ENCODE measurements at places on chromosomes 4 and X.

DNA sequence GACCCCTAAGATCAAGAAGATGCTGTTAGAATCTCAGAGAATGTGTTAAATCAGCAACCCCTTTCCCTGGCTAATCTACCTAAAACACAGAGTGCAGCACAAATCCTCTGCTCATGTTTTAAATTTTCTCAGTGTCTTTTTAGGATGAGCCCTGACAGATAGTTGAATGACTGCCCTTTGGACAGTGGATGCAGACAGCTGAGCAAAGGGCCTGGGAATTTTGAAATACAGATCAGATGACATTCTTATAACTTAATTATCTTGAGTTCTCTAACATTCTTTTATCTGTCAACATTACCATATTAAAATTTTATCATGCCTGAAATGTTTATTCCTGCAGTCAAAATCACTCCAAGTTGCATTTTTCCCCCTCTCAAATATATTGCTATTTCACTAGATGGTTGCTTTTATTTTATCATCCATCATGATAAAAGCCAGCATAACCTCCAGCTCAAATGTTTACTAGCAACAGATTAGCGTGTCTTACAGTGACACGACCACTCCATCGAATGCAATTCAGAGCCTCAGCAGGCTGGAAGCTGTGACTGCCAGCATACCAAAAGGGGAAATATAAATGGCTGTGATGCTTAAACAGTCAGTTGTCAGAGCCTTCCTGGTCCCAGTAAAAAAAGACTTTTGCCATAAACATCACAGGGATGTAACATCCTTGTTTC is 22.8 kb upstream of the ARHGAP24 start:
- no peak for DNase-seq

- DNase-seq: peak; percentile 55
These were observed 24.8 kb downstream of the SMIM20 start for GRCh38 chr4:25938787-25939186.

- no peak for DNase-seq
These were observed 201.1 kb downstream of the AFAP1 start for GRCh38 chr4:7738458-7739076.

DNA sequence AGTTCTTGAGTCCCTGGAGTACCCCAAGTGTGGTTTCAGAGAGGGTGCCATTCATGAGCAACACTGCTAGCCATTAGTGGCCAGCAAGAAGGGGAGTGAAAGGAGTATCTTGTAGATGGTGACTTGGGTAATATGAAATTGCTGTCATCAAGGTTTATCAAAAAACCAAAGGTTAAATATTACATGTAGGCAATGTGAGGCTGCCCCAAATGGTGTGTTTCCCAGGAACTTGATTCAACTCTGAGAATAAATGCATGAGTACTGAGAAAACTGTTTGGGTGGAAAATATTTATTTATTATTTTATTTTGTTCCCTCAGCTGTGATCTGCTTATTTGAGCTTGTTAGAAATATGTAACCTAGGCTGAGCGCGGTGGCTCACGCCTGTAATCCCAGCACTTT is 55.7 kb downstream of the AFF1 start:
- DNase-seq: no peak

- no peak for DNase-seq
These were observed 39.4 kb downstream of the WFS1 start for GRCh38 chr4:6308899-6309643.

- no peak for DNase-seq
These were observed 58.1 kb downstream of the FNIP2 start for GRCh38 chr4:158826882-158827281.

DNA sequence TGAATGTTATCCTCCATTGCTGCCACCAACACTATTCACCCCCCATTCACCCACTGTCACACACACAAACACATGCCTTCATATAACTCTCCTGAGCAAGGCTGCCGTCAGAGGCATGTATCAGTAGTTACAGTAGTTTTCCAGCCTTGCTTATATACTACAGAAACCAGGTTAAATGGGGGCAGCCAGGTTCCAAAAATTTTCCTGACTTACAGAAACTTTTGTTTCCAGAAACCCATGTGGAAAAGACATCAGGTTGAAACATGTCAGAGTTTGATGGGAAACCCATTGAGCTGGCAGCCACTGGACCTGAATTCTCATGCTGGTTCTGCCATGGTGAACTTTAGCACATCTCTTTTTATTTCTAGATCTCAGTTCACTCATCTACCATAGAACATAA is 64.0 kb downstream of the COX18 start:
- no peak for DNase-seq

DNA sequence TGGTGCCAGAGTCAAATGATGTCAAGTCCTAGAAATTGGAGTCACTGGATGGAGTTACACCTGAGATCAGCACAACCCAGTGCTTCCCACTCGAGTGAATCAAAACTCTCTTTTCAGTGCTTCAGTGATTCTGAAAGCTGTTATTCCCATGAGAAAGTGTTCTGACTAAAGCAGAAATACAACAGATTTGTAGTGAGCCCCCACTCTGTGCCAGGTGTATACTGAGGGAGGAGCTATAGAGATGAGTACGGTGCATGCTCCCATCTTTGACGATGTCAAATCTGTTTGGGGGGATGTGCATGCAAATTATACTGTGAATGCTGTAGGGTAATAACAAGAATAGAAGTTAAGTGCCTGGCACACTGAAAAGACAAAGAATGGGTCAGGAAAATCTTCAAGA is 330.2 kb downstream of the HS3ST1 start:
- no peak for DNase-seq

- DNase-seq: peak; percentile 42
These were observed 258.3 kb upstream of the GABRA2 start for GRCh38 chr4:46648088-46648744.

GRCh38 chr4:165079476-165079875 is 25.8 kb downstream of the TRIM75 start:
- DNase-seq: peak; percentile 34
